Kidney capillary endothelial cell (primary cell): ENCODE measurements at places on chromosomes 11 and 22.

GRCh38 chr11:66277471-66278362 lies at the start of gene CNIH2:
TSS of gene CNIH2 (plus strand) at chr11:66278175. CDS start at chr11:66278457, 282 bp downstream.
- no peak for DNase-seq

DNA sequence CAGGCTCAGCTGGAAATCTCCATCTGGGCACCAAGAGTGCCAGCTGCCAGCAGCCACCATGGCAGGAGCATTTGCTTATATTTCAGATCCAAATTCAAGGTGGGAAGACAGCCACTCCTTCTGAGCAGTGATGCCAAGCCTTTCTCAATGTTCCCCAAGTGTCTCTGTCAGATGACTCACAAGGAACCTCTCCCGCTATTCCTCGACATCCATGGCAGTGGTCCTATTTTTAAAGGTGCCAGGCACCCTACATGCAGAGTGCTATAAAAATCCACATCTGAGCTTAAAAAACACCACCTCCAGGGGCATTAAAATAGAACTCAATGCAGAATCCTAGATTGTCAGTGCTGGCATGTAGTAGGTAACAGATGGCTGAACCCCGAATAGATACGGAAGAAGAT lies 112.1 kb downstream of the SLC1A2 start:
- DNase-seq: no peak

GRCh38 chr11:132653237-132653636 lies 879.1 kb downstream of the OPCML start:
- no peak for DNase-seq

- no peak for DNase-seq
These were observed 80.2 kb upstream of the NAV2 start for GRCh38 chr11:19632499-19632834.

DNA sequence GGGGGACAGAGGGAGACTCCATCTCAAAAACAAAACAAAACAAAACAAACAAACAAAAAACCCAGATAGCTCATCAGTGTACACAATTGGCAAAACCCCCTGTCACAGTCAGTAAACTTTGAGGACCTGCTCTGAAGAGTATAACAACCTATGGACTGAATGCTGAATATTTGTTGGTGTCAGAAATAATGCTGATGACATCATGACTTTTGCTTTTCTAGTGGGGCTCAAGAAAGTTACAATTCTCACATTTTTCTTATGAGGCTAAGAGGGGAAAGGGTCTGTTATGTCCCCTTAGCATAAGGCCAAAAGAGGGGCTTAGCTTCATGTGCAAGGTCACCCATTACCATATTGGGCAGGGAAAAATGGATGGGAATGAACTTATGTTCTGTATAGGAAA lies 207.4 kb downstream of the NELL1 start:
- DNase-seq: no peak

DNA sequence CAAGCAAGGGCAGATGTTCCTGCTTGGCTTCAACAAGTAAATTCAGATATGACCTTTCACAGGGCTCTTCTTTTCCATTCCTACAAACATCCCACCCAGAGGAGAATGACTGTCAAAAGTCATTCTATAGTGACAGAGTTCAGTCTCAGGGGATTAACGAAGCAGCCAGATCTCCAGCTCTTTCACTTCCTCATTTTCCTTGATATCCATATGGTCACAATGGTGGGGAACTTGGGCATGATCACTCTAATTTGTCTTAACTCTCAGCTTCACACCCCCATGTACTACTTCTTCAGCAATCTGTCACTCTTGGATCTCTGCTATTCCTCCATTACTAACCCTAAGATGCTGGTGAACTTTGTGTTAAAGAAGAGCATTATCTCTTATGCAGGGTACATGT lies 15.0 kb upstream of the OR8B8 start:
- DNase-seq: no peak

DNA sequence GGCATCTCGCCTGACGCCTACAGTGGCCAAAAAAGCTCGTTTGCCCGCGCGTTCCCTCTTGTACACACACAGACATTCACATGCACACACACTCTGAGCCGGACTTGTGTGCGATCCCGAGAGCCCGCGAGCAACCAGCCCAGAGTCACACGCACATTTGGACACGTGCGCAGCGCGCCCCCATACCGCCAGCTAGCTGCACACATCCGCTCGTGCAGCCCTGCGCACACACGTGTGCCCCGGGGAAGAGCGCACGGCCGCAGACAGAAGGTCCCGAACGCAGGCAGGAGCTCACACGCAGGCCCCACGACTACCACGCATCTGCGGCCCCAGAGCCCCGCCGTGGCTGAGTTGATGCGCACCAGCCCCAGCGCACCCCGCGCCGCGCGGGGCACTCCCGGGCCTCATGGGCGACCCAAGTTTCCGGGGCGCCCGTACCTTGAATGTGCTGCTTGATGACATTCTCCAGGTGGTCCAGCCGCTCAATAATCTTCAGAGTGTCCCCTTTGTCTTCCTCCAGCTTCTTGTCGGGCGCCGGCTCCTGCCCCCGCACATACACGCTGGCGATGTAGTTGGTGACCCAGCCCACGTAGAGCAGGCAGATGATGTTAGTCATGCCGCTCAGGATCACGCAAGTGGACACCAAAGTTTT lies 758 bp downstream of the GALNT18 start:
- no peak for DNase-seq

DNA sequence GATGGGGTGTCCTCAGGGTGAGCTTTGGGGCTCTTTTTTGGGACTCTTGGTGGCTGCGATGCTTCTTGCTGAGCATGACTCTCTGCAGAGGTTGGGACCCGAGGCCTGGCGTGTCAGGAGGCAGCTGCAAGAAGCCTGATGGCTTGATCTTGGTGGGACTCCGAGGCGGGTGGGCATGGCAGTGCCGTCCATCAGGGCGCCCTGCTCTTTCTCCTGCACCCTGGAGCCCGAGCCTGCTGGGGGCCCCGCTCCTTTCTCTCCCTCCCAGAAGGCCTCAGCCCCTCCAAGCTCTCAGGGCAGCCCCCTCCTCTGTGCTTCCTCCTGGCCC lies 432.7 kb downstream of the TBC1D22A start:
- no peak for DNase-seq
